ENCODE measurements at places on chromosomes 13 and 19.

DNA sequence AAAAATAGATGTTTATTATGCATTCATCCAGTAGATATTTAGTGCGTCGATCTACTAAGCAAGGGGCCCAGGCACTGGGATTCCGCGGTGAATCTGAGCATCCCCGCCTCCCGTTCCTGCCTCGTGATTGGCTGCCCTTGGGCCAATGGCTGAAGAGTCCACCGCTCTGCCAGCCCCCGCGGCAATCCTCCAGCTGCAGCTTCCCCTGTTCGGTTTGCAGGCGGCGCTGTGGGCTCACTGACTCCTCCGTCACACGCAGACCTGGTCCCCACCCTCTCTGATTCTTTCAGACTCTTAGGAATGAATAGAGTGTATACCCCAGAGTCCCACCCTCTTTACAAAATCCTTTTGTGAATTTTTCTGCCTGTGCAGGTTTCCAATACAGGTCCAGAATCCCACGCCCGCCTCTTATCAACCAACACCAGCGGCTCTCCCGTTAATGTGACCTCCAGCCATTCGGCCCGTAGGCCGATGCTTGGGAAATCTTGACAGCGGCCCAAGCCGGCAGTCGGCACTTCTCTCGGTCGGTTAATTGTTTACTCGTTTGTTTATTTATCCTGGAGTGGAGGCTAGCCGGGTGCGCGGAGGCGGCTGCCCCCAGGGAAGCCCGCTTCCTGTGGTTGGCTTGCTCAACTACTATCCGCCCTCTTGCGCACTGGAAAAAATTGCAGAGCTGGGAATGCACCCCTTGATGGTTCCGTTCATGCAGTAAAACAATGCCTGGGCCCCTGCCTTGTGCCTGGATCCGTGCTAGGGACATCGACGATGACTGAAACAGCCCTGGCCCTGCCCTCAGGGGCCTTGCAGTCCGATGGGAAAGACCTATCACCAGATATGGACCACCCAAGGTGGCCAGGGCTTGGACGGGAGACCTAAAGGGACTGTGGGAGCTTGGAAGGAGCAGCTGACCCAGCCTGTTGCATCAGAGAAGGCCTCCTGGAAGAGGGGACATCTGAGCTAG is 4.5 kb upstream of the ARHGAP35 start:
- DNase-seq, result peak; percentile 84

- DNase-seq, result no peak
Observed at GRCh38 chr19:5667751-5668271, 12.5 kb downstream of the MICOS13 start.

- no peak for DNase-seq
Observed at GRCh38 chr13:99214232-99214631, 13.6 kb downstream of the UBAC2 start.

GRCh38 chr19:1725100-1726064 is 27.9 kb upstream of the ONECUT3 start:
- DNase-seq, result peak; percentile 47

DNA sequence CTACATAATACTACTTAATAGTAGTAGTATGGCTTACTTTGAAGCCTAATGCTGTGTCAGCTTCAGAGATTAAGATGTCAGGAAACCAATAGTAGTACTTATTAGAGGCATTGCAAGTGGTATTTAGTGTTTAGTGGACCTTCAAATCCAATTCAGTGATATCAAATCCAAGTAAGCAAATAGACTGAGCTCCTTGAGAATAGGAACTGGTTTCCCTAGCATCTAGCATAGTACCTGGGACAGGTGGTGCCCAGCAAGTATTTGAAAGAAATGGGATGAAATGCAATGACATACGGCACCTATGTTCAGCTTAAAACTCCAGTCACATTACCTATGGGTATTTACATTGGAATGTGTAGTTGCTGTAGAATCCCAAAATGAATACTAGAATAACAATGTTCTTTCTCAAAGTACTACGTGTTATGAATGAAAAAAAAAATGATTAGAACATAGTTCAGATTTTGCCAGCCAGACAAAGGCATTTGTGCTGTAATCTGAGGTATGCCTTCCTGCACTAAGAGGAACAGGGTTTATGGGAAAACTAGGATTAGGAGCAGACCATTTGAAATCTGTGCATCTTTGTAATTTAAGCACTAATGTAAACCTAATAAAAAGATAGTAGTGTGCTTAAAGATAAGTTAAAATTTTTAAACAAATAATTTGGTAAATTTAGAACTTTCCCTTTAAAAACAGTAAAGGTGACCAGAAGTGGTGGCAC is 17.1 kb downstream of the LSM14A start:
- no peak for DNase-seq

DNA sequence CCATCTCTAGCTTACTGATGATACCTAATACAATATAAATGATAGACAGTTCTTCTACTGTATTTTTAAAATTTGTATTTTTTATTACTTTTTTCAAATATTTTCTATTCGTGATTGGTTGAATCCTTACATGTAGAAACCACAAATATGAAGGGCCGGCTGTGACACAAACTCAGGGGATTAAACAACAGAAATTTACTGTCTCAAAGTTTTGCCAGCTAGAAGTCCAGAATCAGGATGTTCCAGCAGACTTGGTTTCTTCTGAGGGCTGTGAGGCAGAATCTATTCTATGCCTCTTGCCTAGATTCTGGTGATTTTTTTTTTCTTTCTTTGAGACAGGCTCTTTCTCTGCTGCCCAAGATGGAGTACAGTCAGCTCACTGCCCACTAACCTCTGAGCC is 13.8 kb downstream of the FPR1 start:
- DNase-seq, result no peak

DNA sequence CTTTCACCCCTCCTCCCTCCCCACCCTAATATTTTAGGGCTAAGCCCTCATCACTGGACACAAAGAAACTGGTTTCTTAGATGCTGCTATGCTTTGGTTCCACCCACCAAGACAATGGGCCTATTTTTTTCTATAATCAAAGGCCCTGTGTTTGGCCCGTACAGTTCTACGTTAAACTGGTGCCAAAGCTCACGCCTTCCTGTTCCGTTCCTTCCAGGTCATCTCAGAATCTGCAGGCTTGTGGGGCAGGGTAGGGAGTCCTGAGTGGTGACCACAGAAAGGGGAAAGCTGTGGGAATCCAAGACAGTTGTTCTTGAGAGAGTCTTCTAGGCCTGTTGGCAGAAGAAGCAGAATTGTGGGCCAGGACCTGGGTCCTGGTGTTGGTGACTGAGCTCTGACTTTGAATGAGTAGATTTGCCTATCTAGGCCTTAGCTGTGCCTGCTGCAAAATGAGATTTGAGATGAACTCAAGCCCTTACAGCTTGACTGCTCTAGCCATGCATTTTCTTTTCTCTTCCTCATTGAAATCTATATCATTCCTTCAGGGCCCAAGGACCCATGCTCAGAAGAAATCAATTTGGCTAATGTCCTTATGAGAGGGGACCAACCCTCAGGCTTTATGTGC is 19.1 kb upstream of the CXCL17 start:
- no peak for DNase-seq

- no peak for DNase-seq
Observed at GRCh38 chr13:78460176-78460575, 143.2 kb downstream of the POU4F1 start.

DNA sequence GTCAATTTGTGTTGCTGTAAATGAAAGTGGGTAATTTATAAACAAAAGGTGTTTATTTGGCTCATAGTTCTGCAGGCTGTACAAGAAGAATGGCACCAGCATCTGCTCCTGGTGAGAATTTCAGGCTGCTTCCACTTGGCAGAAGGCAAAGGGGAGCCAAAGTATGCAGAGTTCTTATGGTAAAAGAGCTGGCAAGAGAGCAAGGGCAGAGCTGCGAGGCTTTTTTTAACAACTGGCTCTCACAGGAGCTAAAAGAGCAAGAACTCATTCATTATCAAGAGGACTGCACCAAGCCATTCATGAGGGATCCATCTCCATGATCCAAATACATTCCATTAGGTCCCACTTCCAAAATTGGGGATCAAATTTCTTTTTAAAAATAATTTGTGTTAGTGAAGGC is 1712.7 kb downstream of the SLITRK5 start:
- no peak for DNase-seq

DNA sequence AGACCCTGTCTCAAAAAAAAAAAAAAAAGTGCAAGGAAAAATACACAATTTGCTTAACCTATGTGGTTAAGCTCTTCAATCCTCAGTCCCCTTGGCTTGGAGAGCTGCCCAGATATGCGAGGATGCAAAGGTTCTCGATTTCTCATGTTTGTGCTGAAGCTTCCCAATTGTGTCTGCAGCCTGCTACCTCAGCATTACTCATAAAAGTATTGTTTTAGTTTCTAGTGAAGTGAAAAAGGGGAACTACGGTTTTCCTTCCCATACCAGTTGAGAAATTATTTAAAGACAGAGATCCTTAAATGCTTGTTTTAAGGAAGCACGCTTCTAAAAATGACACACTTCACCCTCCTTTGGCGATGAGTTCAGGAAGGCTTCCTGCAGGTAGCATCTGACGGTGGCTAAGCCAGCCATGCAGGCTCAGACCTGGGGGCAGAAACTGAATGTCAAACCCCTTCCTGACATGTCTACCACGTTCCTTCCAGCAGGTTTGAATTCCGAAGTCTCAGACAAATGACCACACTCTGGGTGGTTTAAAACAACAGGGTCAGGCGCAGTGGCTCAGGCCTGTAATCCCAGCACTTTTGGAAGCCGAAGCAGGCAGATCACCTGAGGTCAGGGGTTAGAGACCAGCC is 47.9 kb downstream of the RUBCNL start:
- no peak for DNase-seq

GRCh38 chr13:112845511-112846144 is 123.4 kb upstream of the MCF2L start:
- no peak for DNase-seq

DNA sequence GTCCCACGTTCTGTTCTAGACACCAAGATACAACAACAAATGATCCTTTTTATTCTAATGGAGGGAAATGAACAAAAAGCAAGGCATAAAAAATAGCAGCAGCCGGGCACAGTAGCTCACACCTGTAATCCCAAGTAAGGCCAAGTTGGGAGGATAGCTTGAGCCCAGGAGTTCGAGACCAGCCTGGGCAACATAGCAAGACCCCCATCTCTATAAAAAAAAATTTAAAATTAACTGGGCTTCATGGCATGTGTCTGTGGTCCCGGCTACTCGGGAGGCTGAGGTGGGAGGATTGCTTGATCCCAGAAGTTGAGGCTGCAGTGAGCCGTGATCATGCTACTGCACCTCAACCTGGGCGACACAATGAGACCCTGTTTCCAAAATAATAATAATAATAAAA is 1.0 kb downstream of the MIA start:
- no peak for DNase-seq

- no peak for DNase-seq
Observed at GRCh38 chr19:30691819-30692166, 319.6 kb downstream of the ZNF536 start.

Measured in stimulated activated CD4-positive, alpha-beta T cell treated with anti-CD3 and anti-CD28 coated beads, Interleukin-4, amount 100 ng/mL, for 48 hours (primary cell).